ENCODE measurements at places on chromosomes 1 and 21. TPM values are rescaled to one million over a fixed set of nuclear protein-coding genes. Genes with fewer than 3 reads are reported as not detected.
A peak's percentile ranks its signal among the peaks of the same experiment; 100 is the strongest.

GRCh38 chr21:38350684-38351083 lies 93.9 kb downstream of the KCNJ15 start:
- H3K27ac ChIP-seq = no peak overlapping the region
- no peaks in the 10 kb centered on the region for H3K4me1 ChIP-seq
- DNase-seq = no peak
- no peak overlapping the region for H3K4me3 ChIP-seq
- H3K27me3 ChIP-seq = no peaks in the 10 kb centered on the region

DNA sequence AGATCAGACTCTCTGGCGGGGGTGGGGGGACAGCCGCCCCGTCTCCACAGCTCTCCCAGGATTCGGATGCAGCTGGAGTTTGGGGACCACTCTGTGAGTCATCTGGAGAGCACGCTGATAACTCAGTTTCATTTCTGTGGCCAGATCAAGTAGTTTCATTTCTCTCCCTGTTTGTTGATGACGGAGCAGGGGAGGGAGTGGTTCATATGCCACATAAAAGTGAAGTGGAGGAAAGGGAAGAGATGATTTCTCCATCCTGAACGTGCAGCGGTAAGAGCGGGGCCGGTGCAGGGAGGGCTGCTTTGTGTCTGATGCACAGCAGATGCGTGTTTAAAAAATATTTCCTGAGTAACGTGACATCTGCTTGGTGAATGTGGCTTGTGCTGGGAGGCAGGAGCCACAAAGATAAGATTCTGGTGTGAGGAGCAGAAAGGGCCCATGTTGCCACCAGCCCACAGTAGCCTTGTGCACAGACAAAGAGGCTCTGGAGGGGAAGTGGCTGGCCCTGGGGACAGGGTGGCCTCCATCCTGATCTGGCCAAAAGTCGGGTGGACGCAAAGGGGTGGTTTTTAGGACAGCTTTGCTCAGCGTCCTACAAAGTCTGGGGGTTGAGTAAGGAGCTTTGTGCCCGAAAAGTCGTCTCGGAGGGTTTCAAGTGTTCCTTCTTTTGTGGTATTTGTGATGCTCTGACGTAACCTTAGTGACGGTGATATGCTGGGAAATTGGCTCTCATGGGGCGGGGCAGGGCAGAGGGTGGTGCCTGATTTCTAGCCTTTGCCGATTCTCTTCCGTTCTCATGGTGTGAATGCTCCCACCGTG lies at the start of gene MX2:
Gene MX2, plus strand, starts transcription at position 242 of the 819 bp plus-strand sequence. CDS start 14,880 bp downstream, outside the sequence.
- 0 out of 2 replicates have a peak, but pooled peaks cover 2% of the 10 kb centered on the region for H3K36me3 ChIP-seq
- DNase-seq = peak; percentile 35
- H3K4me1 ChIP-seq = peaks cover 64% of the 10 kb centered on the region
- H3K4me3 ChIP-seq = peak within 1 kb of the TSS; percentile 32
- peak within 1 kb of the TSS; percentile 15 for H3K27ac ChIP-seq

The AUNIP gene
- total RNA-seq = 12.3 TPM

The ATXN7L2 gene
- total RNA-seq = 2.7 TPM

GRCh38 chr1:161678500-161678899 lies 15.6 kb downstream of the FCGR2B start:
- no peak overlapping the region for H3K4me3 ChIP-seq
- peaks cover 12% of the 10 kb centered on the region for H3K4me1 ChIP-seq
- no peak overlapping the region for H3K27ac ChIP-seq
- H3K36me3 ChIP-seq = no peaks in the 10 kb centered on the region
- DNase-seq = no peak

DNA sequence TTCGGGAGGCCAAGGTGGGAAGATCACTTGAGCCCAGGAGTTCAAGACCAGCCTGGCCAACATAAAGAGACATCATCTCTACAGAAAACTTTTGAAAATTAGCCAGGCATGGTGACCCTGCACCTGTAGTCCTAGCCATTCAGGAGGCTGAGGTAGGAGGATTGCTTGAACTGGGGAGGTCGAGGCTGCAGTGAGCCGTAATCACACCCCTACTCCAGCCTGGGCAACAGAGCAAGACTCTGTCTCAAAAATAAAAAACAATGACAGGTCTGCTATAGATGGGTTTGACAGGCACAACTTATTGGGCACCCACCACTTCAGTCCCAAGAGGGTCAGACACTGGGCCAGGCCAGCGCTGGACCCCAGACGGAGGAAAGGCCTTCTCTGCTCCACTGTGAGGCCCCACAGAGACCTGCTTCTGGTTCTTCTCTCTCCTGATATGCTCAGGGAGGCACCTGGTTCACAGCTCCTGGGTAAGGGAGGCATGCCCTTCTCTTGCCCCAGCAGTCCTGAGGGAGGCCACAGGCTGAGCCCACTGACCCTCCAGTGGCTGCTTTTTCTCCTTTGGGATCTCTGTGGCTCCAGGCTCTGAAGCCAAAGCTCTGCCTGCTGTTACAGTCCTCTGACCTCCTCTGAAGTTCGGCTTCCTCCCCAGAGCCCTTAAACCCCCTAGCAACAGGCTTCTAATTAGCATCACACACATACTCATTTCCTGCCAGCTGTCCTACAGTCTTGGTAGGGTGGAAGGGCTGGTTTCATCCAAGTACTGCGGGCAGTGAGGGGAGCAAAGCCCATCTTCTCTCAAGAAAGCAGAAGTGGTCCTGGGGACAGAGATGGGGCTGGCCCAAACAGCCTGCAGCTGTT lies 14.4 kb downstream of the S100A16 start:
- H3K27ac ChIP-seq = no peak overlapping the region
- H3K4me3 ChIP-seq = no peak overlapping the region
- no peaks in the 10 kb centered on the region for H3K36me3 ChIP-seq
- no peaks in the 10 kb centered on the region for H3K27me3 ChIP-seq
- H3K4me1 ChIP-seq = peaks cover 12% of the 10 kb centered on the region

GRCh38 chr1:101957771-101958170 lies 39.0 kb downstream of the OLFM3 start:
- H3K4me3 ChIP-seq = no peak overlapping the region
- no peaks in the 10 kb centered on the region for H3K27me3 ChIP-seq
- H3K36me3 ChIP-seq = no peaks in the 10 kb centered on the region
- no peak overlapping the region for H3K27ac ChIP-seq
- DNase-seq = no peak

DNA sequence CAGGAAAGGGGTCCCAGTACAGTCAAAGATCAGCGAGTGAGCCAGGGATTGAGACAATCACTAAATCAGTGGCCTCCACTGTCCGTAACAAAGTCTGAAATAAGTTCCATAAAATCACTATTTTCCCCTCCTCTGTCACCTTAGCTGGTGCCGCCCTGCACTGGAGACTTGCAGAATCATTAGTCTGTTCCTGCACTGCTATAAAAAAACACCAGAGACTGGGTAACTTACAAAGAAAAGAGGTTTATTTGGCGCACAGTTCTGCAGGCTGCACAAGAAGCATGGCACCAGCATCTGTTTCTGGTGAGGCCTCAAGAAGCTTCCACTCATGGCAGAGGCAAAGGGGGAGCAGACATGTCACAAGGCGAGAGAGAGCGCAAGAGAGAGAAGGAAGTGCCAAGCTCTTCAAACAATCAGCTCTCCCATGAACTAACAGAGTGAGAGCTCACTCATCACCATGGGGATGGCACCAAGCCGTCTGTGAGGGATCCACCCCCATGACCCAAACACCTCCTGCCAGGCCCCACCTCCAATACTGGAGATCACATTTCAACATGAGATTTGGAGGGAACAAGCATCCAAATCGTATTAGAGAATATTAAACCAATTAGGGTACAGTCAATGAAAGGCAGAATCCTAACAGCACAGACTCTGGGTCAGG lies 129.8 kb upstream of the TIAM1 start:
- no peaks in the 10 kb centered on the region for H3K27me3 ChIP-seq
- no peak overlapping the region for H3K27ac ChIP-seq
- H3K4me3 ChIP-seq = no peak overlapping the region
- no peaks in the 10 kb centered on the region for H3K36me3 ChIP-seq

DNA sequence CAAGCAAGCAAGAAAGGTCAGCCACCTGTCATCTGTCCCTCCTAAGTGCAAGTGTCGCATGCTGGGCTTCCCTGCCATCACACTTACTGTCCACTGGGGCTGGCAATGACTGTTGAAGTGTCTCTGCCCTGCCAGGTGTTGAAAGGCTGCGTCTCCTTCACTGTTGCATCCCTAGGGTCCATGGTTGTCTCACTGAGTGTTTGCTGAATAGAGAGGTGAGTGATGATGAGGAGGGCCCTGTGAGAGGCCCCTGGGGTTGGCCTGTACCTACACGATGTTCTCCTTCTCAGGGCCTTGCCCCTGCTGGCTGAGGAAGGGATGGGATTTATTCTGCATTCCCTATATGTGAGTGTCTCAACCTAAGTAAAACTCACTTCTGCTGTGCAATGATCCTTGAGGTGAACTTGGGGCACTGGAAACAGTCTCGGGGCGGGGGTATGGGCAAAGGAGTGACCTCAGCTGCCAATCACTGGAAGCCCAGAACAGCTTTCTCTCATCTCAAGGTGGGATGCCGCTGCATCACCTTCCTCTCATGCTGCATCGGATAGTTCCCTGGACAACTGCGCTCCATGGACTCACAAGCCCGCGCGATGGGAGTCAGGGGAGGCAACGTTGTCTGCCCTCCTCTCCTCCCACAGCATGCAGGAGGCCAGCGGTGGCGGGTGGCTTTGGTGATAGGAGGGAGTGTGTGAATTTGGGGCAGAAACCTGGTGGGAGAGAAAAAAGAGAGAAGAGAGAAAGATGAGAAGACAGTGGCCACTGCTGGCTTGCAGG lies 35.8 kb upstream of the SOX13 start:
- H3K36me3 ChIP-seq = no peaks in the 10 kb centered on the region
- H3K4me3 ChIP-seq = no peak overlapping the region
- H3K27me3 ChIP-seq = peaks cover 6% of the 10 kb centered on the region
- DNase-seq = no peak
- peaks cover 14% of the 10 kb centered on the region for H3K4me1 ChIP-seq
- no peak overlapping the region for H3K27ac ChIP-seq

- no peaks in the 10 kb centered on the region for H3K27me3 ChIP-seq
- no peak overlapping the region for H3K4me3 ChIP-seq
- no peak for DNase-seq
- H3K4me1 ChIP-seq = no peaks in the 10 kb centered on the region
- H3K27ac ChIP-seq = no peak overlapping the region
- no peaks in the 10 kb centered on the region for H3K36me3 ChIP-seq
Observed at GRCh38 chr1:151133018-151133806, 13.2 kb downstream of the SEMA6C start.

GRCh38 chr21:31667132-31667531 lies 7.6 kb downstream of the SOD1 start:
- H3K27ac ChIP-seq = no peak overlapping the region
- H3K36me3 ChIP-seq = peaks cover 11% of the 10 kb centered on the region
- peaks cover 44% of the 10 kb centered on the region for H3K4me1 ChIP-seq
- no peak for DNase-seq

- H3K36me3 ChIP-seq = no peaks in the 10 kb centered on the region
- H3K4me3 ChIP-seq = peak overlapping the region; percentile 56
- H3K4me1 ChIP-seq = peaks cover 42% of the 10 kb centered on the region
- DNase-seq = no peak
- no peak overlapping the region for H3K27ac ChIP-seq
Observed at GRCh38 chr1:109249654-109250401, 489 bp downstream of the CELSR2 start.

The AK5 gene
- total RNA-seq = not detected

DNA sequence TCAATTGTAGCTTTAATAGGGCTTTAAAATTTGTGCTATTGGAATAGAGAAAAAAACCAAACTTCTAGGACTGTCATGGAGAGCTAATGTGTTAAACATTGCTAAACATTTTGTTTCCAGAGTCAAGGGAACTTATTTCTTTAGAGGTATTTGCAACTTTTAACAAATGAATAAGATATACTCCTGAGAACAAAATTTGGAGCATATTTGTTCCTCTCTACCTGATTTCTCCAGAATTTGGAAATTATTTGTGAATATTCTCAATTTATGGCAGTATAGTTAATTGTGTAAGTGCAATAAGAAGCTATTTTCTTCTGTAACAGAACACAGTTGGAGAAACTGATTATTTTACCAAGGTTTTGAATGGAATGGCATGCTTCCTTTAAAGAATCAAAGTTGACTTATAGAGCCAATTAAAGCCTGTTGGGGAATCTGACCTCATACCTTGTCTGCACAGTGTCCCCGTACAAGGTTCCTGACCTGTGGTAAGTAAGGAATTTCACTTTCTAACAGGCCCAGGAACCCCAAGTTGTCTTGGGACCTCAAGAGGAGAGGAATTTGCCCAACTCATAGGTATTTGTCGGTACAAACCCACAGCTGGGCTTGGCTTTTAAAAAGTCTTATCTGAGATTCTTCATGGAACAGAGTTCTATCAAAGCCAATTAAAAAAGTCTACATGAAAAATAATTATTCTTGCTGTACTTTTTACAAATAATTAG lies 72.6 kb upstream of the CSF1 start:
- no peak for DNase-seq
- no peak overlapping the region for H3K27ac ChIP-seq
- H3K36me3 ChIP-seq = no peaks in the 10 kb centered on the region
- H3K4me1 ChIP-seq = no peaks in the 10 kb centered on the region

GRCh38 chr1:31704271-31705079 lies 658 bp upstream of the COL16A1 start:
- H3K27ac ChIP-seq = peak overlapping the region; percentile 57
- peaks cover 76% of the 10 kb centered on the region for H3K4me1 ChIP-seq
- DNase-seq = peak; percentile 73
- no peaks in the 10 kb centered on the region for H3K36me3 ChIP-seq

GRCh38 chr1:172674831-172675613 lies 16.1 kb downstream of the FASLG start:
- H3K27ac ChIP-seq = no peak overlapping the region
- H3K4me3 ChIP-seq = no peak overlapping the region
- H3K27me3 ChIP-seq = no peaks in the 10 kb centered on the region
- H3K4me1 ChIP-seq = no peaks in the 10 kb centered on the region

DNA sequence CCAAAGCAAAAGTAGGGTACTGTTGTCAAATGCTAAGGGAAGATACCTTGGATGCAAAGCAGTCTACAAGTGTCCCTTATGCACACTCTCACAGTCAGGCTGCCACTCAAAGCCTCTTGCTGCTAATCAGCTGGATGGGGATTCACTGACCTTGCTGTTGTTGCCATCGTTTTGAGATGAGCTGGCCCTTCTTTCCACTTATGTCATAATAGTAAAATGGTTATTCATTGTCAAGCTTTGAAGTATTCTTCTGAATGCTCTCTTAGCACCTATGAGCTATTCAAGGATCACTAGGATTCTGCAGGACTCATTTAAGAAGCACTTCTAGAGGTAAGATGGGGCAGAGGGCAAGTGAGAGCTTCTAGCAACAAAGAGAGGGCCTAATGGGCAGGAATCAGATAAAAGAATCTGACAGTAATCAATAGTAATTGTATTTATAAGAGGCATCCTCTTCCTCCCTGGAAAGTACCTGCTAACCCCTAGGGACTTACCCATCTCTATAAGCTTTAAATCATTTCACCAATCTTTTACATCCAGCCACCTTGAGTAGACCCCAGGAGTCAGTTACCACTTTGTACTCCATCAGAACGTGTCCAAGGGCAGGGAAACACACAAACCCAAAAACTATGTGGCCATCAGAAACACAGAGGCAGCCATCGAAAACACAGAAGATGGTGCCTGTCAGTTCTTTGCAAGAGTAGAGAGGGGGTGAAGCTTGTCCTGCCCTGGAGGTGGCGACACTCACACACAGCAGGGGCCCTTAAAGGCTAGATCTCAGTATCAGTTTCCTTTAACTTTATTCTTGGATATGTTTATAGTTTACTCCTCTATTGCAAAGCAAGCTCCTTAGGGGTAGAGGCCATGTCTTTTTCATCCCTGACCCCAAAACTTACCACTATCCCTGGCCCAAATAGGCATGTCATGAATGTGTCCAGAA lies 103.7 kb upstream of the NFIA start:
- peak; percentile 26 for DNase-seq
- H3K4me3 ChIP-seq = no peak overlapping the region
- no peaks in the 10 kb centered on the region for H3K4me1 ChIP-seq
